ENCODE measurements at places on chromosomes 6 and 20.

GRCh38 chr6:35468980-35469750 lies 964 bp downstream of the RPL10A start:
- no peak for DNase-seq

DNA sequence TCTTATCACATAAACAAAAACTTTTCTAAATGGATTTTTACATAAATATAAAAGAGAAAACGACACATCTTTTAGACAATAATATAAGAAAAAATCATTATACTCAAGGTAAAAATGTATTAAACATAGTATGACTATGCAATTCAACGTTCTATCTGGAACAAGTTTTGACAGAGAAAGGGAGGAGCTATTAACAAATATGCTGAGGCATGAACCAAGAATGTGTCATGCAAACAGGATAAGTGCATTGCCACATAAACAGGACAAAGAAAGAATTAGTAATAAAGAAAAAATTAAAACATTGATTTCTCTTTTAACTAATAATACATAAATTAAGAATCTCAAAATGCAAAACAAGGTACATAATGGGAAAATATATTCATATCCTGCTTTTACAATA lies 1353.4 kb upstream of the GJE1 start:
- DNase-seq, result no peak

GRCh38 chr20:46027245-46027853 lies 1.7 kb upstream of the SLC12A5 start:
- DNase-seq, result no peak

DNA sequence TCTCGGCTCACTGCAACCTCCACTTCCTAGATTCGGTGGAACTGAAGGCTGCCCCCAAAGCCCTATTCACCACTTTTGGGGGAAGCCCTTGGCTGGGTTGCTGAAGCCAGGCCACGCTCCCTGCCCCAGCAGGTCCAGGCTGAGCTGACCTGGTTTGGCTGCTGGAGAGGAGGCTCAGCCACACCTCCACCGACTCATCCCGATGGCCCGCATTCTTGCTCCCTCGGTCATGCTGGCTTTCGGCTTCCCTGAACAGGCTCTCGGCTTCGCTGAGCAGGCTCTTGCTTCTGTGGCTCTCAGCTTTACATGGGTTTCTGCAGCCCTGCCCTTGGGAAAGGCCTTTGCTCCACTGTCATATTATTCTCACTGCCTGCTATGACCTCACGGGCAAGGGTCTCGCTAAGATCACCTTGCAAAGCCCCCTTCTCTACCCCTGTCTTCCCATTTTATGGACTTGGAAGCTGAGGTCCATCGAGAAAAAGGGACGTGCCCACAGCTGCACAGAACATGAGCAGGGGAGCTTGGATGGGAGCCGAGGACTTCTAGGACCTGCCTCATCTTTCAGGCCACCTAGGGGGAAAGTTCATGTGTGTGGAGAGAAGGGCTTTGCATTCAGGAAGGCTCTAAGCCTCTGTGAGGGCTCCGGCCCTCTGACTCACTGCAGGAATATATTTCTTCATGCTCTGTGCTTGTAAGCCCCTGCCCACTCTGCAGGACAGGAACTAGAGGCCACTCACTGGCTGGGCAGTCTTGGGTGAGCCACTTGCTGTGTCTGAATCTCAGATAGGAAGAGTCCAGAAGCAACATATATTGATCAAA lies 15.6 kb downstream of the ARHGAP40 start:
- DNase-seq, result no peak

DNA sequence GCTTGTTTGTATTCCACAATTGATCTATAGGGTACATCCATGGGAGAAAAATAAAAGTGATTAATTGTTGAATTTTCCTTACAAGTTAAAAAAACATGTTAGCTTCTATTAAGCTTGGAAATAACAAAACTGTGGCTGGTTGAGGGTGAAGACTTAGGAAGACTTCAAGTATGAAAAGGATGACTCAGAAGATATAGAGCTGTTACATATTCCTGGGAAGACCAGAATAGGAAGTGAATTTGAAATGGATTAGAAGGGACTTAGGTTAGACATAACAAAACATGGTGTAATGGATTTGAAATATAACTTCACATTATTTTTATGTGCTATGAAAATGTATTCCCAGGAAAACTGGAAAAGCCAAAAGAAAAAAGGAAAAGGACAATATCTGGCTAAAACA lies 732.2 kb downstream of the HDGFL1 start:
- no peak for DNase-seq

DNA sequence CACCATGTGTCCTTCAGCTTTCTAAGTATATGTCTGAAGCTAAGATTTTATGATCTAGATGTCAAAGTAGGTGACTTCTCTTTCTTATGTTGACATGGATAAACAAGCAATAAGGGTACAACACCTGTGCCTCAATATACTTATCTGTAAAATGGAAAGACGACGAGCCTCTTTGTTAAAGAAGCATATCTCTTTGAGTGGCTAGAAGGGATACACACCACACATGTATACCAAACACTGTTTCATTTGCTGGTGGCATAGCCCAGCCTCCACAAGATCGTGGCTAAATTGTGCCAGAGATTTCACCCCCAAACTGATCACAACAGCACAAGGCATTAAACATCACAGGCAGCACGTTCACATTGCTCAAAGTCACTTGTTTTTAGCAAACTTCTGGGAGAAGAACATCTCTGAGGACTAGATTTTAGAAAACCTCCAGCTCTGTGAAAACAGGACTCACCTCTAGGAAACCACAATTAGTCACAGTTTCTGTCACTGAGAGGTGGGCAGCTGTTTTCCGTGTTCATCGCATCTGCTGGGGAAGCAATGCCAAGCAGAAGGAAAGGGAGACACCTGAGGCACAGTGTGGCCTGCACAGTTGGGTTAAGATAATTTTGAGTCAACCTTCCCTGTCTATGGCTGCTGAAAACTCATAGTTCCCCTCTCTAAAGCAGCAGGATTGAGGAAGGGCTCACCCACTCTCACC lies 263.0 kb upstream of the PLCB4 start:
- DNase-seq, result no peak

GRCh38 chr20:63364801-63365585 lies 3.8 kb upstream of the CHRNA4 start:
- no peak for DNase-seq

DNA sequence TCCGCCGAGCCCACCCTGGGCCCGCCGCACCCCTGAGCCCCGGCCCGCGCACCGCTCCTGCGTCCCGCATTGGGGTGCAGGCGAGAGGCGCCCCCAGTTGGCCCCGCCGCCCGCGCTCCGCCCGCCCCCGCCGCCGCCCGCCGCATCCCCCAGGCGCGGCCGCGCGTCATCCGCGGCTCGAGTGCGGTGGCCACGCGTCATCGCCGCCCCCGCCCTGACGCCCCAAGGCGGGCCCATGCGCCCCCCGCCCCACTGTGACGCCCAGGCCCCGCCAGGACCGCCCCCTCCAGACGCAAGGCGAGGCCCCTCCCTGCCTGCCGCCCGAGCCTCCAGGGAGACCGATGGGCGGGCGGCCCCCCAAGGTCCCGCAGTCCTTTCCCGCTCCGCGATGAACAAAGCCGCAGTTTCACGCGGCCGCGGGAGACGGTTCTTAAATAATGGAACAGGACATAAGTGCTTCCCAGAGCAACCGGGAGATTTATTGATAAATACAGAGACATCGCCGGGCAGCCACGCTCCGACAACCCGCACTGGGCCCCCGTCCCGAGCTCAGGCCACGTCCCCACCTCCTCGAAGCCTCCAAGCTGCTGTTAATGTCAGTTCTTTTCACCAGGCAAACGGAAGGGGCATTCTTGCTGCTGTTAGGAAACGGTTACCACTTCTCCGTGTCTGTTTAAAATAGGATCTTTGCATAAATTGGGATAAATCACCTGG lies at the start of gene ANKRD60:
TSS of gene ANKRD60 (minus strand) at position 170 of the 714 bp plus-strand sequence. CDS start at position 170, 0 bp downstream.
- no peak for DNase-seq

DNA sequence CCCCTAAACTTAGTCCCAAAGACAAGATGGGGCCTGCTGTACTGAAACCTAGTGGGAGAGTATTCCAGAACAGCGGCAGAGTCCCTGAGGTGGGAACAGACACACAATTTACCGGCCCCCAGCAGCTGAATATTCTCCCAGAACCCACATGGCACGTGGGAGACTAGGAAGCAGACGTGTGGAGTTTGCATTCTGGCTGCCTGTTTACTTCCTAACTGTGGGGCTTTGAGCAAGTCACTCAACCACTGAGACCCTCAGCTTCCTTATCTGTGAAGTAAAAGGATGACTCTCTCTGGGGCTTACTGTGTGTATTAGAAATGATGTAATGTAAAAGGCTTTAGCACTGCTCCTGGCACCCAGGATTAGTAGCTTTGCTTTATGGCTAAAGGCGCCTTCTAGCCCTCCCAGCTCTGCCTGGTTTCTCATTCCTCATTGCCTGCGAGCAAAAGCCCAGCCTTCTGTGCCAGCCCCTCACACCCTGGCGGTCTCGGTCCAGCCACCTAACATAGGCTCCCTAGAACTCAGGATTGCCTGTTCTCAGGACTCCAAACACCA lies 353.1 kb downstream of the CDC5L start:
- DNase-seq, result no peak

DNA sequence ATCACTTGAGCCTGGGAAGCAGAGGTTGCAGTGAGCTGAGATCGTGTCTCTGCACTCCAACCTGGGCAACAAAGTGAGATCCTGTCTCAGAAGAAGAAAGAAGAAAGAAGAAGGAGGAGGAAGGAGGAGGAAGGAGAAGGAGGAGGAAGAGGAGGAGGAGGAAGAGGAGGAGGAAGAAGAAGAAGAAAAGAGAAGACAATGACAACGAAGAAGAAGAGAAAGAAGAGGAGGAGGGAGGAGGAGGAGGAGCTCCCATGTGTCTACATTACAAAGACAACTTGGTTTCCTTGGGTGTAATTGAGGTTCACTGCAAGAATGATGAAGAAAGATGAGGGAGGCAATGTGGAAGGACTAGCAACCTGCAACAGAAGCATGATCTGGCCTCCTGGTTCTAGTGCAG lies 21.3 kb upstream of the CEP85L start:
- no peak for DNase-seq

GRCh38 chr20:22910287-22910852 lies 124.7 kb upstream of the SSTR4 start:
- no peak for DNase-seq

GRCh38 chr6:22421198-22421597 lies 124.4 kb upstream of the PRL start:
- no peak for DNase-seq

DNA sequence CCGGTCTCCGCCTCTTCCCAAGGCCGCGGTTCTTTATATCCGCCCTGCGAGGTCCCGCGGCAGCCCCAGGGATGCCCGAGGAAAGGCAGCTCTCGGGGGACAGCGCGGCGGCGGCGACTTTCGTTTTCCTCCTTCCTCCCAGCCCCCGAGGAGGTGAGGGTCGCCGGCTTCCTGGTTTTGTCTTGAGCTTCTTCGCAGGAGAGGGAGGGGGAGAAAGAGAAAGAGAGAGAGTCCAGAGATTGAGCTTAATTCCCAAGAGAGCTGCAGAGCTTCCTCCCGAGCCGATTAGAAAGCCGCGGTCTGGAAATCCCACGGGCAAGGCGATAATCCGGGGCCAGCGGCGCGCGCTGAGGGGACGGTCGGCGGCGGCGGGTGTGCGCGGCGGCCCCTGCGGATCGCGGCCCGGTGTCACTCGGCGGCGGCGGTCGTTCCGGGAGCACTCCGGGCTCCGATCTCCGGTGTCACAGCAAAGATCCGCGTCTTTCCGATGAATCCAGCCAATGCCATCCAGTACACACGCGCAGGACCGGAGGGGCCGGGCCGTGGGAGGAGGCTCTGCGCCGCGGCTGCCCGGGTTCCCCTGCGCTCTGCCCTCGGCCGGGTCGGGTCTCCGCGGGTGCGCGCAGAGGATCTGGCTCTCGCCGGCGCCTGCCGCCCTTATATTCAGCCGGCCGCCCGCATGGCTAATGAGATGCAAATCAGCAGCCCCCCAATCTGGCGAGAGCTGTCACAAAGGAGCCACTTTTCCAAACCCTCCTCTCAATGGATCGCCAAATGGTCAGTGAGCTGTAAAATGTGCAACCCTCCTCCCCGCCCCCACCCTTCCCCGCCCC lies at the start of gene DLL1:
TSS of gene DLL1 (minus strand) at position 783 of the 833 bp plus-strand sequence. CDS start 939 bp downstream, outside the sequence.
- no peak for DNase-seq

DNA sequence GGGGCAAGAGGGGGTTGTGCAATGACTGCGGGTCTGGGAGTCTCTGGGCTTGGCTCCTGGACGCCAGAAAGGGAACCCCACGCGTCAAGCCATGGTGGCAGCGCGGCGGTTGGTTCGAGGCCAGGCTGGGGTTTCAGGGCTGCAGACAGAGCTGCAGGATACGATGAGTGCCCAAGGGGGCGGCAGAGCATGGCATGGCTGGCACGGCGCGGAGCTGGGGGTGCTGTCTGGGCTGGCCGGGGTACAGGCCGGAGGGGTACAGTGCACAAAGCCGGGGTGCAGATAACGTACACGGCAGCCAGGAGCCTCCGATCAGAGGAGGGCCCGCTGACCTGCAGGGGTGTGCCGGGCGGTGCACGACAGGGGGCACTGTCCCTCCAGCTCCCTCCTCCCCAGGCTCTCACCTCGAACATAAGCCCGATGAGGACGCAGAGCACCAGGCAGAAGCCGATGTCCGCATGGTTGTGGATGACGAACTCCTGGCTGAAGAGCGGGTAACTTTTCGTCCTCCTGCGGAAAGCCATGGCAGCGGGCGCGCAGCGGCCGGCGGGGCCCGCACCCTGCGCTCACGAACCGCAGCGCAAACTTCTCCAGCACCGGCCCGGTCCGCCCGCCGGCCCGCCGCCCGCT lies 353 bp downstream of the TRAM2 start:
- DNase-seq, result no peak

- DNase-seq, result no peak
Observed at GRCh38 chr20:42982218-42982617, 207.5 kb downstream of the PTPRT start.

- DNase-seq, result no peak
Observed at GRCh38 chr6:41352907-41353306, 17.5 kb downstream of the NCR2 start.

- no peak for DNase-seq
Observed at GRCh38 chr6:137115658-137116057, 57.8 kb downstream of the IL22RA2 start.
